Gastroesophageal sphincter (tissue), 4 donors: ENCODE measurements at places on chromosomes 6 and 20.

GRCh38 chr6:56649782-56650181, 7.1 kb upstream of the DST start:
- ATAC-seq = peak; percentile 64

GRCh38 chr20:45315672-45316071, 7.6 kb upstream of the MATN4 start:
- ATAC-seq = no peak

GRCh38 chr6:100370265-100370664, 94.5 kb downstream of the SIM1 start:
- no peak for ATAC-seq

DNA sequence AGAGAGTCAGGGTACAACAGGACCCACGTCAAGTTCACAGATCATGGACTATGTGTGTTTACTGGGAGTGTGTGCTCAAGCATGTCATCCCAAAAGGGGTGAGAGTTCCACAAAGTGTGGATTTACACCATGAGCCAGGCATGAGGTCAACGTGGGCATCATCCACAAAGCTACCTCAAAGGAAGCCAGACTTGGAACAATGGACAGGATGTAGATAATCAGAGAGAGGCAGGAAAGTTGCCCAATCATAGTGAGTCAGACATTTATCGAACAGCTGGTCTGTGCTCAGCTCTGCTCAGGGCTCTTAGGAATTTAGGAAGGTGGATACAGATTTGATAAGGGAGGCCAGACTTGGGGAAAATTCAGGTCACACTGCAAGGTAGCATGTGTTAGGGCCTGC, 317.2 kb upstream of the CDYL start:
- peak; percentile 35 for ATAC-seq

GRCh38 chr6:52503323-52503747, 73.5 kb downstream of the TRAM2 start:
- no peak for ATAC-seq

DNA sequence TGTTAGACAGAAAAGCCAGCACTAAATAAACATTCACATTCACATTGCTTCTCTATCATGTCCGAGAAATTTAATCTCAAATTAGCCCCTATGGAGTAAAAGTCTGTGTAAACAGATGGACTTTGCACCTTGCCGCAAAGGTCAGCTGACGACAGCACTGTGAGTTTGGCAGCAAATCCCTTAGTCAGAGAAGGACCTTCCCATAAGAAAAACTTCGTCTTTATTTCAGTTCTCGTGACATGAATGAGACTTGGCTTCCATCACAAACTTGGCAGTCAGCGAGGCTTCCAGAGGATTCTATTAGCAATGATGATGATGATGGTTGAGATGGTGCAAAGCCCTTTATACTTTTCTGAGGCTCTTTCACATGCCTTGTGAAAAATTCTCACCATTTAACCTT, 133.7 kb upstream of the IFNGR1 start:
- no peak for ATAC-seq

DNA sequence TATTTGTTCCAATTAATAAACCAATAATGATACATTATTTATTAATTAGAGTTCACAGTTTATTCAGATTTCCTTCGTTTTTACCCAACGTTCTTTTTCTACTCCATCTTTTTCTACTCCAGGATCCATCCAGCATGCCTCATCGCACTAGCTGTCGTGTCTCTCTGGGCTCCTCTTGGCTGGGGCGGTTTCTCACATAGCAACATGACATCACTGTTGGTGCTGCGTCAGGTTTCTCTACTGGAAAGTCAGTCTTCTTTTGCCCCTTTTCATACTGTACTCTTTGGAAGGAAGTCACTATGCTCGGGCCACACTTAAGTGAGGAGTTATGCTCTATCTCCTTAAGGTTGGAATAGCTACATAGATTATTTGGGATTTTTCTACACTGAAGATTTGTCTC, 13.7 kb upstream of the SOX12 start:
- no peak for ATAC-seq

DNA sequence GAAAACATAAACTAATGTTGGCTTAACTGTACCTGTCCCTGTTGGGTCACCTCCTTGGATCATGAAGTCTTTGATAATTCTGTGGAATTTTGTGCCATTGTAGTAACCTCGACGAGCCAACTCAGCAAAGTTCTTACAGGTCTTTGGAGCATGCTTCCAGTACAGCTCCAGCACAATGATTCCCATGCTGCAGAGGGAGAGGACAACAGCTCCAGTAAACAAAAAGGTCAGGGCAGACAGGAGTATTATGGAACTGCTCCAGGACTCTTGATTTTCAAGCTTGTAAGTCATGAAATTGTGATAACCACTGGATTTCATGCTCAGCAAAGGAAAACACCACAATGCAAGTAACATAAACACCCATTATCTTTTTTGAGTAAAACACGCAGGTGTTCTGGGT, 2.9 kb downstream of the PPIL1 start:
- no peak for ATAC-seq

GRCh38 chr20:4573564-4574355, 147.9 kb upstream of the PRND start:
- ATAC-seq = no peak

GRCh38 chr20:35828434-35828833, 56.6 kb downstream of the PHF20 start:
- ATAC-seq = no peak

GRCh38 chr6:109014606-109015005, 80.0 kb downstream of the SESN1 start:
- no peak for ATAC-seq
